AG04449 (cell line): ENCODE measurements at places on chromosomes 2 and 18.

GRCh38 chr18:2395427-2396161 lies 175.7 kb downstream of the METTL4 start:
- no peak for DNase-seq

DNA sequence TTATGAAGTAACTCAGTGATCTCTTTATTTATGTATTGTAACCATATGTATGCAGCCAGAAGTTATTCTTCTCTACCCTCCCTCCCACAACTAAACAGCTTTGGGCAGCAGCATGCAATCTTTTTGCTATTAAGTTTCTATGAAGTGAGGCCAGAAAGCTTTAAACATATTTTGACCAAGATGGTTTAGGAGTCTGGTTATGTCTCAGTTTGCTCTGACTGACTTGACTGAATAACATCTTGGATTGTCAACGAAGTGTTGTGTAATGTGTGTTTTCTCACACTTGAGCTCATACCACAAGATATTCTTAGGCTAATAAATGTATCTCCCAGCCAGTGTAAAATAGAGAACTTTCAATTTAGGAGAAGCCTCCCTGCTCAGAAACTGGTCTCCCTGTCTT lies 104.3 kb downstream of the TTC27 start:
- no peak for DNase-seq

- DNase-seq: no peak
Observed at GRCh38 chr18:23350188-23350587, 102.9 kb upstream of the RIOK3 start.

GRCh38 chr2:37928377-37928776 lies 3.3 kb downstream of the RMDN2 start:
- DNase-seq: no peak

DNA sequence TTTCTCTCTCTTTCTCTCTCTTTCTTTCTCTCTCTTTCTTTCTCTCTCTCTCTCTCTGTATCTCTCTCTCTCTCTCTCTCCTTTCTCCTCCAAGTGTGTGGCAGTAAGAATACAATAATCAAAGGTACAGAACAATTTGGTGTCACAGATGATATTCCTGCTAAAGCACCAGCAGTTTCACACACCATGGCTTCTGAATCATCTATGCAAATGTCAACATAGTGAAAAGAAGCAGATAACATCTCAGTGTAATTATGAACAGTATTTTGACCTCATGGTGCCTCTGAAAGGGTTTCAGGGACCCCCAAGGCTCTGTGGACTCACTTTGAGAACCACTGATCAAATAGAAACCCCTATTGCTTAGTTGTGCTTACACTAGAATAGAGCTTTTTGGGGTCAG lies 38.5 kb upstream of the CSRNP3 start:
- no peak for DNase-seq

DNA sequence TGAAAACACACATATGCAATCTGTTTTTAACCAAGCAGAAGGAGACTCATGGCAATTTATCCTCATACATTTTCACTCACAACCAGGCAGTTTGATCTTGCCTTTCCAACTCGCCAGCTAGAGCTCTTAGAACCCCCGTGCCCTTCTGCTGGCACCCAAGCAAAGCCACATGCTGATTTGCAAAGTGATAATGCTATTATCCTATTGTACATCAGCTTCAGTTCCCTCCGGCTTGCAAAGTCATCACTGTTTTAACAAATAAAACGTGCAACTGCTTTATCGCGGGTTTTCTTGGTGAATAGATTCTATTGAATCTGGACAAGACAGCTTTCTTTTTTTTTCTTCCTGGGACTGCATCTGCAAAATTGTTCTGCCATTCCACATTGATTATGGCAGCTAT lies 314.6 kb downstream of the LNPK start:
- no peak for DNase-seq

GRCh38 chr2:163551616-163552373 lies 184.0 kb downstream of the FIGN start:
- DNase-seq: no peak

GRCh38 chr2:43192744-43193651 lies 33.4 kb downstream of the ZFP36L2 start:
- no peak for DNase-seq

DNA sequence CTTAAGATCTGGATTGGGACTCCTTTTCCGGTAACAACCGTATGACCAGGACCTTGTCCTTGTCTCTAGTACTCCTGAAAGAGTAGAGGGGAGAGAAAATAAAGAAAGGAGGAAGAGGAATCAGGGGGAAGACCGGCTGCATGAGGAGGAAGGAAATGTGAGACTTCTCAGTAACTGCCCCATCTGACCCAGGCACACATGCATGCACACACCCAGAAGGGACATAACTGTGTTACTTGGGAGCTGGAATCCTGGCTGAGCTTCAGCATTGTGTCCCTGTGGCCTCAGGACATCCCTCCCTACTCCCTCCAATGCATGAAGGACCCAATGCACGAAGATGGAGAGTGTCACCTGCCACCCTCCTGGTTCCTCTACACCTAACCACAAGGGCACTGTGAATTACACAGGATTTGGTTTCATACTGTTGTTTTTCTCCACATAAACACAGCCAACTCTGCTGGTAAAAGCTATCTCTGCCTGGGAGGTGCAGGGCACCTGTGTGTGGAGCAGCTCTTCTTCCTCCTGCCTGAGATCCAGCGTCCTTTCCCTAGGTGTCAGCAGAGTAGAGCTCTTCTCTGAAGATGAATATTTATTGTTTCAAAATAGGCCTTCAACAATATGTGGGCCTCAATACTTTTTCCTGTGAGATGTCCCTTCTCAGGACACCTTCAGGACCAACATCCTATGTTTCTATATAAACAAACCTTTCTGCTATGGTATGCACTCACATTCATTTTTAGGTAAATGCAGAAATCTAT lies 574.1 kb upstream of the ID2 start:
- DNase-seq: no peak

GRCh38 chr18:46623541-46623940 lies 33.5 kb downstream of the LOXHD1 start:
- DNase-seq: no peak

- no peak for DNase-seq
Observed at GRCh38 chr2:69943000-69943842, 18.2 kb downstream of the ASPRV1 start.

GRCh38 chr2:65608466-65608865 lies 176.1 kb upstream of the SPRED2 start:
- DNase-seq: no peak

- DNase-seq: peak; percentile 33
Observed at GRCh38 chr2:221529943-221530652, 42.0 kb downstream of the EPHA4 start.

DNA sequence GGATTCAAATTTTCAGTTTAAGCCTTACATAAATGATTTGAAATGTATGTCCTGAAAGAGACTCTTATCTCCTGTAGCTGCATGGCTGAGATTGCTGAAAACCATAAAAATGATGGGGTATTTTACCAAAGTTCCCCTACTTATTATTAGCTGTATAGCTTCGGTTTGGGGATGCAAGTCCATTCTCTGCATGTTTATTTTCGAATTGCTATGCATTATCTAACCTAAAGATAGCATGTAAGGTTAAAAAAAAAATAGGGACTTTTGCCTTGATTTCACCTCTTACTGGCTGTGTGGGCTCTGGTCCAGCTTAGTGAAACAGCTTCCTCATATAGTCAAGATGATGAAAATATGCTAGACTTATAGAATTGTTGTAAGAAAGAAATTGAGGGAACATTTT lies 14.0 kb upstream of the ACOXL start:
- no peak for DNase-seq

DNA sequence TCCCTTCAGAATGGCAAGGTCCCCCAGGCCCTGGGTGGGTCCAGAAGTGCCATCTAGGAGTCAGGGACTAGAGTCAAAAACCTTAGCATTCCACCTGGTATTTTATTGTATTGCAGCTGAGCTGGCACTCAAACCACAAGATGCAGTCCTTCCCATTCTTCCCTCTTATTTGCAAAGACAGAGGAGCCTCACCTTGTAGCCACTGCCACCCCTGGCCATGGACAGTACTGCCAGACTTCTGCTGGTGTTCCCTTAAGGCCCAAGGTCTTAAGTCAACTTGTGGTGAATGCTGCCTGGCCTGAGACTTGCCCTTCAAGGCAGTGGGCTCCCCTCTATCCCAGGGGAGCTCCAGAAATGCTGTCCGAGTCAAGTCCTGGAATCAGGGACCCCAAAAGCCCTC lies 6.9 kb downstream of the UGT1A10 start:
- DNase-seq: no peak

DNA sequence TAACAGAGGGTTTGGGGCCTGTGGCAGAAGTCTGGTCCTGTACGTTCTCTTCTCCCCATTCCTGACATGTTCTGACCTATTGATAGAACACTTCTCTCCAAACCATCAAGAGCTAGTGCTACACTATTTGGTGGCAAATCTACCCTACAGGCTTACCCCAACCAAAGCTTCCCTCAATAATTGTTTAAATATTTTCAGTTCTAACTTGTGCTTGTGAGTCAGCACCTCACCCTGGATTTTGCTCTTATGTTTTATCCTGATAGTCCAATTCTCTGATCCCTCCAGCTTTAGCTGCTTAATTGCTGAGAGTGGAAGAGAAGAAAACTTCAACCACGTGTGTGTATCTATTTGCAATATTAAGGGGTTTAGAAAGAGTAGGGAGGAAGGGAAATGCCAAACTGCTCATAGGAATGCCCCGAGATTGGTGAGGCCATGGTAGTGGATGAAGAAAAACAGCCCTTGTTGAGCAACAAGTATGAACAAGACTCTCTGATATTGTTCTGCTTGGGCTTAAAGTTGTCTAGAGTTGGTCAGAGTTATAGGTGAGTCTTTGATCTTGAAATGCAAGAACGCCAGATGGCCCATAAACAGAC lies 67.8 kb upstream of the PARD3B start:
- DNase-seq: no peak

DNA sequence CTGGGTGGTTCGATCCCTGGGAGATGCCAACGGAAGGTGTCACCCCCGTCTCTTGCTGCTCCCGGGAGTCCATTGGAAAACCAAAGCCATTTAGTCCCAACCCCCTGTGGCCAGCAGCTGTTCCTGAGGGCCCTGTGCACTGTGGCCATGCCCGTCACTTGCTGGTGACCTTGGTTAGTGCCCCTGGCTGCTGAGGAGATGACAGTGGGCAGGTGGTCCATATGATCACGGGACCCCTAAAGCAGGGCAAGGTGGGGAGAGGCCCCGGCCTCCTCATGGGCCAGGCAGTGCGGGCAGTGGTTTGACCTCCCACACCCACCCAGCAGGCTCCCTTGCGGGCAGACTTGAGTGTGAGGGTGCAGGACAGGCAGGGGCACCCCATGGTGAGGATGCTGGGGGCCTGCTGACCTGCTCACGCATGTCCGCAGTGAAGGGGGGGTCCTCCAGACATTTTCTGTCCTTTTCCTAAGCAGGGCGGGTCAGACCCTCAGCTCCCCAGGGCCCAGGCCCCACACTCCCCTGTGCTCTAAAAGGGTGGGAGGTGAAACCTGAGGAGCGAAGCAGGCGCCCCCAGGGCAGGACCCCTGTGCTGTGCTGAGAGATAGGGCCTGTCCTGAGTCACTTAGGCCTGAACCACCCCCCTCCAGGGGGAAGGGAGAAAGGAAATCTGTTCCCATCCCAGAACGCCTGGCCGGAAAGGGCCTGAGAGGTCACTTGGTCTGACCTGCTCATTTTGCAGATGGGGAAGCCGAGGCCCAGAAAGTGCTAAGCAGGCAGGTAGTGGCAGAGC lies 6.8 kb downstream of the ITM2C start:
- no peak for DNase-seq

DNA sequence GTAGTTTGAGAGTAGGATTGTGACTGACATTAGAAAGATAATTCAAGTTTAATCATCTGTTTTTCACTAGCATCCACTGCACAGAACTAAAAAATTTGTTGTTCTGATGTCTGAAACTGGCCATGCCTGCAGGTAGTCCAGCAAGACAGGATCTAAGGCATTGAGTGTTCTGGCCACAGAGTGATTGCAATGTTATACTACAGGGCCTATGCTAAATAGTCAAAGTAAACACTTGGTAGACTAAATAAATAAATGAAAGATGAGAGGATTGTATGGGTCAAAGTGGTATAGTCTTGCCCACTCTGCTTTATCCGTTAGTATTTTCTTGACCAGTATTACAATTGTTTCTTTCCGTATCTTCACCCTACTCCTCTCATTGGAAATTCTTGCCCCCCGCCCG lies 27.6 kb upstream of the FANCL start:
- no peak for DNase-seq

DNA sequence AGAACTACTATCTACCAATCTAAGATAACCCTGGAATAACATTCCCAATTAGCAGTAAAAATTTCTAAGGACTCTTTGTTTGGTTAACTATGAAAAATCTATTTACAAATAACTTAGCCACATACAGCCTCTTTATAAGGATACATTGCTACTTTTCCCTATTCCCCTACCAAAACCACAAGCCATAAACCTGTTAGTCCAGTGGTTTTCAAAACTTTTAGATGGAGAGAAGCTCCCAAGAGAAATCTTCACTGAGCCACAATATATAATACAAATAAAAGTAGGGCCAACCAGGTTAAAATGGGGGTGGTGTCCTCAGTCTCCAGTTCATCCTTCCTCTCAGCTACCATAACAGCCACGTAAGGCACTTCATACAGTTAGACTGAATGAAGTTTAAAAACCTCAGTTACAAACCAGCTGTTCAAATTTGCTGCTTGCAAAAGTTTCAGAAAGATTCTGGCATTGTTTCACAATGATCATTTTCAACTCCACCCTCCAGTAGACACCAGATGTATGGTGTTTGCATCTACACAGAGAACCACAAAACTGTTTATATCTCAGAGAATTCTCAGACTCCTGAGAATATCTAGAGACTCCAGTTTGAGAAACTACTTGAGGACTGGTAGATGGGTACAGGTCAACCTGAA lies 26.0 kb downstream of the SOS1 start:
- no peak for DNase-seq

GRCh38 chr18:3266062-3266608 lies 4.2 kb downstream of the MYL12B start:
- no peak for DNase-seq

DNA sequence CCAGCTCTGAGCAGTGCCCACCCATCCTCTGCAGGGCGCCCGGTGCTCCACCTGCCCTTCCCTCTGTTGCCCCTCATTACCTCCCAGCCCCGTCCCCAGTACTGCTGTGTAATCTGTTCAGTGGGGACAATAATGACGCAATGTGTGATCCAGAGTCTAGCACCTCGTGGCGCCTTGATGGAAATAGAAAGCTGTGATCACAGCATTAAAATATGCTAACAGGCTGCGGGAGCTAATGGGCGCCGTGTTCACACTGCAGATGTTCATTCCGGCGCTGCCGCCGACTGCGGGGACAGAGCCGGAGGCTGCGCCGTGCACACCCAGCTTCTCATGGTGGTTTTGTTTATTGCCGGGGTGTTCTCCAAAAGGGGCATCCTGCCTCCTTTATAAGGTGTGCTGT lies 235.2 kb downstream of the LDLRAD4 start:
- DNase-seq: no peak

DNA sequence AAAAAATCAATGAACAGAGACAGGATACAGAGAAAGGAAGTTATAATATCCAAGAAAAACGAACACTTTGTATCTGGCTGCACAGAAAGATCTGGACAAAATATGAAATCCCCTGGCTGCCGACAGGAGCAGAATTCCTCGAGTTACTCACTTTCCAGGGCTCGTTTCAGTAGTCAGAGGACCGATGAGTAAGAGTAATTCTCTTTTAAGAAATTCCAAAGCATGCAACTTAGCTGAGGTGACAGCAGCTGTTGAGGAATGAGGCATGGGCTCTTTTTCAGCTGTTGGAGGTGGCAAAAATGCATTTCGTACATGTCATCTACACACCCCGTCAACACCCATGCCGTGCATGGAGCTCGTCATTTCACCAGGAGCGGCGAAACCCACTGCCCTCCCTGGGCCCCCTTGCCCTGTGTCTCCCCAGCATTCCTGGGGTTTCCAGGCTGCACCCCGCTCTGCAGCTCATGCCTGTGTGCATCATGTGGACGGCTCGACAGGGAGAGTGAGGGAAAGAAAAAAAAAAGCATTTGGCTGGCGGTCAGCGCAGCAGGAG lies 210.8 kb upstream of the SMIM21 start:
- peak; percentile 9 for DNase-seq
